ENCODE measurements at places on chromosomes 3 and 15. TPM values are rescaled to one million over a fixed set of nuclear protein-coding genes. Genes with fewer than 3 reads are reported as not detected.

DNA sequence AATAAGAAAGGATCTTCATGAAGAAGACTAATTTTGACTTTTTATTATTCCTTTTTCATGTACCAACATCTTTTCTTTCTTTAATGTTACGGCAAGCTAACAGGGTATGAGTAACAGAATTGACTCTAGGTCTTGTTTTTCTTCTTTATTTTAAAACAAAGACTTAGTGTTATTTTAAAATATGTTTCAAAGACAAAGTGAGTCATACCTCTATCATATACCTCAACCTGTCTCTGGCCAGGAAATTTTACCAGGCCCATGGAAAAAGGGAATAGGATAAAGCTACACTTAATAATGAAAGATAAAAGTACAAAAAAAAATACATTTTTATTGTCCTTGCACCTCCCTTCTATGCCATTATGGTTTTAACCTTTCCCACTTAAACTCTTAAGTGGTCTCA lies 57.4 kb downstream of the ZNF148 start:
- no peak for DNase-seq

DNA sequence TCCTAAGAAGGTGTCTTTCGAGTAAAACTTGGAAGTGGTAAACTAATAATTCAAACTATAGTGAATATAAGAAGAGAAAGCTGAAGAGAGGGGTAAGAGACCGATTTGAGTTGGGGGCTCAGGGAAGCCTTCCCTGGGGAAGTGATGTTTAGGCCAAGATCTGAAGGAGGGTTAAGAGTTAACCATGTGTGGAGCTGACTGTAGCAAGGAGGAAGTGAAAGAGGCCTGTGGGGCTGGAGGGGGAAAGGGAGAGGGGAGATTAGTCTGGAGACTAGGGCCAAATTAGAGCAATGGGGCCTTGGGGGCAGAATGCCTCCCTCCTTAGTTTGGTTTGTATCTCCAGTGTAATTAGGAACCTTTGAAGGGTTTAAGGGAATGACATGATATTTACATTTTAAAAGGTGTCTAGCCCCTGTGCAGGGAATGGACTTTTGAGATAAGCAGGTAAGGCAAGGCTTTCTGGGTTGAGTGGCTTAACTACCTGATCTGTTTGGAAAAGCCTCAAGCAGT lies 2.2 kb downstream of the ZNF592 start:
- DNase-seq: no peak

DNA sequence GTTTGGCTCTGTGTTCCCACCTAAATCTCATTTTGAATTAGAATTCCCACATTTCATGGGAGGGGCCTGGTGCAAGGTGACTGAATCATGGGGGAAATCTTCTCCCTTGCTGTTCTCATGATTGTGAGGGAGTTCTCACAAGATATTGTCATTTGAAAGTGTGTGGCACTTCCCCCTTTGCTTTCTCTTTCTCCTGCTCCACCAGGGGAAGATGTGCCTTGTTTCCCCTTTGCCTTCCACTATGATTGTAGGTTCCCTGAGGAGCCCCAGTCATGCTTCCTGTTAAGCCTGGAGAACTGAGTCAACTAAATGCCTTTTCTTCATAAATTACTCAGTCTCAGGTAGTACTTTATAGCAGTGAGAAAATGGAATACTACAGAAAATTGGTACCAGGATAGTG lies 157.2 kb upstream of the TPRG1 start:
- no peak for DNase-seq

HCLS1 gene
- total RNA-seq: 48.7 TPM

TMEM62 gene
- total RNA-seq: 28.6 TPM

Data from mucosa of gallbladder (tissue), 1 donor.